T-cell (primary cell): ENCODE measurements at places on chromosomes 11 and 22.

DNA sequence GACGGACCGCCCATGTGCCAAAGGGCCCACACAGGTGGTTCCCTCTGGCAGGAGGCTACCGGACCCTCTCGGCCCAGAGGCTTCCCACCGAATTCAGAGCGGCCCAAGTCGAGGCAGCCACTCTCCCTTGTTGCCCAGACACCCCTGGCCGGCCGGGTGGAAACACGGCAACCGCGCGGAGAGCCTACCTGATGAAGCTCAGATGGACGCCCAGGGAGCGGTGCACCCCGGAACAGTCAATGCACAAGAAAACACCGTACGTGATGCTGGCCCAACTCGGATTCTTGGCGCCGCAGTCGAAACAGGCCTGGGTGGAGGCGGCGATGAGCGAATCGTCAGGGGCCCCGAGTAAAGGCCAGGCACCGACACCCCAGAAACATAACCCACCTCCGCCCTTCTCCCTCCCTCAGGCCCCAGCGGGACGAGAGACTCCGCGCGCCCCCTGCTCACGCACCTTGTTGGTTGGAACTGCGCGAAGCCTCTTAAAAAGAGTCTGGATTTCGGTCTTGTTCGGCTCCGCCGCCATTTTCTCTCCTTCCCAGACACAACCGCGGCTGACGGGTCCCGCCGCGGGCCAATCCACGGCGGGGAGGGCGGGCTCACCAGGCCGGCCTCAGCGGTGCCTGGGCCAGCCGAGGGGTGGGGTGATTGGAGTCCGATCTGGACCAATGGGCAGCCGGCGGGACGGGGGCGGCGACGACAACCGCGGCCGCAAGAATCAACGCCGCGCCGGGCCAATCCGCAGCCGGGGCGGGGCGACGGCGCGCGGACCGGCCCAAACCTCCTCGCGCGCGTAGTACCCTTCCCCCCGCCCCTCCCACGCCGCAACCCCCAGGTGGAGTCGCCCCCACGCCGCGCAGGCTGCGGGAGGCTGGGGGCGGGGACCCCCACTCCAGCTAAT lies at the start of gene ARFGAP2:
Gene ARFGAP2 (minus strand): TSS at position 552 of the 901 bp plus-strand sequence. CDS start 26 bp downstream, at position 526.
- H3K4me3 ChIP-seq = peak within 1 kb of the TSS; percentile 100
- peak; percentile 96 for DNase-seq
- peaks cover 16% of the 10 kb centered on the region for H3K4me1 ChIP-seq
- peaks cover 4% of the 10 kb centered on the region for H3K36me3 ChIP-seq

- no peak for DNase-seq
- no peak overlapping the region for H3K27ac ChIP-seq
- no peak overlapping the region for H3K4me3 ChIP-seq
- no peaks in the 10 kb centered on the region for H3K36me3 ChIP-seq
- H3K27me3 ChIP-seq = no peaks in the 10 kb centered on the region
Observed at GRCh38 chr11:131656179-131656838, 285.9 kb downstream of the NTM start.

DNA sequence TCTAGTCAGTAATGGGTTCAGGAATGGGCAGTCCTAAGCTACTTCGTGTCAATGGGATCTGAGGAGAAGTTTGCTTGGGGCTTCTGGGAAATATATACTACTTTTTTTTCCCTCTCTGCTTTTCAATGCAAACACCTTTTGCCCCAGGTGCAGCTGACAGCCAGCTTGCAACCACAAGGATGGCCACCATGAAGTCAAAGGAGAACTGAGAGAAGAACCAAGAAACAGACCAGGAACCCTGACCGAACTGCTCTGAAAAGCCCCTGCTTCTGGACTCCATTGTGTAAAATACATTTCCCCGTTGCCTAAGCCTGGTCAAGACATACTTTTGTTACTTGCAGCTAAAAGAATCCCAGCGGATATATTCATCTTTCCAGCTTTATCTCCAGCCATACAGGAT lies 20.1 kb upstream of the CD44 start:
- peaks cover 11% of the 10 kb centered on the region for H3K4me1 ChIP-seq
- H3K27me3 ChIP-seq = no peaks in the 10 kb centered on the region
- H3K27ac ChIP-seq = no peak overlapping the region
- H3K4me3 ChIP-seq = no peak overlapping the region
- H3K36me3 ChIP-seq = no peaks in the 10 kb centered on the region

GRCh38 chr11:47186076-47186699 lies at the start of gene PACSIN3:
TSS of gene PACSIN3 (minus strand) at chr11:47186434. CDS start at chr11:47182727, 3,707 bp downstream.
- H3K36me3 ChIP-seq = no peaks in the 10 kb centered on the region
- no peak within 1 kb of the TSS for H3K27ac ChIP-seq
- peaks cover 23% of the 10 kb centered on the region for H3K4me1 ChIP-seq
- H3K4me3 ChIP-seq = peak within 1 kb of the TSS; percentile 65

GRCh38 chr22:41229730-41230400 lies 10.9 kb downstream of the CHADL start:
- no peak overlapping the region for H3K27ac ChIP-seq
- peaks cover 55% of the 10 kb centered on the region for H3K36me3 ChIP-seq
- DNase-seq = no peak
- no peaks in the 10 kb centered on the region for H3K4me1 ChIP-seq
- H3K27me3 ChIP-seq = no peaks in the 10 kb centered on the region
- no peak overlapping the region for H3K4me3 ChIP-seq

- peak; percentile 16 for DNase-seq
- no peaks in the 10 kb centered on the region for H3K27me3 ChIP-seq
- peaks cover 20% of the 10 kb centered on the region for H3K4me1 ChIP-seq
- no peaks in the 10 kb centered on the region for H3K36me3 ChIP-seq
- H3K27ac ChIP-seq = peak overlapping the region; percentile 86
Observed at GRCh38 chr11:35662061-35662648, 420 bp upstream of the TRIM44 start.

DNA sequence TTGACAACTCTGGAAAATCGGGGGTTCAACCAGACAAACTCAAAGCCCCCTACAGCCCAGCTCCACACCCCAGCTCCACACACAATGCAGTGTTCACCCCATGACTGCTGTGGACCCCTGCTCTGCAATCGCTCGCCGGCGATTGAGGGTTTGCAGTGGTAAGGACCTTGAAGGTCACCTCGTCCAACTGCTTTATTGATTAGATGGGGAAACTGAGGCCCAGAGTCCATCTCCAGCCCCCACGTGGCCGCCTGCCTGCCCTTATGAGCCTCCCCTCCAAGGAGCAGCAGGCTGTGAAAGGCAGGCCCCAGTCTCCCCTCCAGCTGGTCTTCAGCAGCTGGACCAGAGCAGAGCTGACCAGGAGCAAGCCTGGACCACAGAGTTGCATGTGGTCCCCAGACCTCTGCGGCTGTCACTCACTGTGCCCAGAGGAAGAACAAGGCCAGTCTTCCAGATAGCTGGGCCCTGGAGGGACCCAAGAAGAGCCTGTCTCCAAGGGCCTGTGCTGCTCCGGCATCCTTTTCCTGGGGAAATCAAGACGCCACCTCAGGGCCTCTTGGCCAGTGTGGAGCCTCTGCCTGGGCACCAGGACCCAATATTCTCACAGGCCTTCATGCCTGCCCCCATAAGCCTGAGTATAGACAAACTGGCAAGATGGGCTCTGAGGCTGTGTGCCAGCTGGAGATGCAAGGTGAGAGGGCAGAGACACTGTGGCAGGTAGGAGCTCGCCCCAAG lies 8.8 kb upstream of the LINC01488 start:
- H3K4me1 ChIP-seq = no peaks in the 10 kb centered on the region
- H3K36me3 ChIP-seq = no peaks in the 10 kb centered on the region
- no peak overlapping the region for H3K27ac ChIP-seq
- peaks cover 30% of the 10 kb centered on the region for H3K27me3 ChIP-seq
- DNase-seq = no peak
- H3K4me3 ChIP-seq = no peak overlapping the region

- H3K27me3 ChIP-seq = no peaks in the 10 kb centered on the region
- no peaks in the 10 kb centered on the region for H3K4me1 ChIP-seq
- no peak overlapping the region for H3K27ac ChIP-seq
- H3K36me3 ChIP-seq = no peaks in the 10 kb centered on the region
Observed at GRCh38 chr11:44342616-44343015, 32.7 kb upstream of the ALX4 start.

DNA sequence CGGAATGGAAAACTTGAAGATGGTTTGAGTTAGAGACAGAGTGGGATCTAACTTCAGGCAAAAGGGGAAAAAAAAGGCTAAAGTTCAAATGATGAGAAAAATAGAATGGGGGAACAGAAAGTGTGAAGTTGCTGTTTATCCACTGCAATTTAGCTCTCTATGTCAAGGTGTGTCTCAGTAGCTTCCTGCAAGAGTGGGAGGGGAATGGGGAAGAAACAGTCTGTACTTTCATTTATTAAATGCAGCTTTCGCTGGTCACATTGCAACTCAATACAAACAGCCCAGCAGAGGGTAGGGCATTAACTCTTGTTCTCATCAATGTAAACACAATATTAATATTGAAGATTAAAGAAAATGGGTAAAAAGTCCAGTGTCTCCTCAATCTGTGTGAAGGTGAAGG lies 214.7 kb upstream of the SYN3 start:
- DNase-seq = no peak
- H3K4me1 ChIP-seq = no peaks in the 10 kb centered on the region
- no peak overlapping the region for H3K4me3 ChIP-seq
- no peak overlapping the region for H3K27ac ChIP-seq
- peaks cover 3% of the 10 kb centered on the region for H3K27me3 ChIP-seq
- no peaks in the 10 kb centered on the region for H3K36me3 ChIP-seq

DNA sequence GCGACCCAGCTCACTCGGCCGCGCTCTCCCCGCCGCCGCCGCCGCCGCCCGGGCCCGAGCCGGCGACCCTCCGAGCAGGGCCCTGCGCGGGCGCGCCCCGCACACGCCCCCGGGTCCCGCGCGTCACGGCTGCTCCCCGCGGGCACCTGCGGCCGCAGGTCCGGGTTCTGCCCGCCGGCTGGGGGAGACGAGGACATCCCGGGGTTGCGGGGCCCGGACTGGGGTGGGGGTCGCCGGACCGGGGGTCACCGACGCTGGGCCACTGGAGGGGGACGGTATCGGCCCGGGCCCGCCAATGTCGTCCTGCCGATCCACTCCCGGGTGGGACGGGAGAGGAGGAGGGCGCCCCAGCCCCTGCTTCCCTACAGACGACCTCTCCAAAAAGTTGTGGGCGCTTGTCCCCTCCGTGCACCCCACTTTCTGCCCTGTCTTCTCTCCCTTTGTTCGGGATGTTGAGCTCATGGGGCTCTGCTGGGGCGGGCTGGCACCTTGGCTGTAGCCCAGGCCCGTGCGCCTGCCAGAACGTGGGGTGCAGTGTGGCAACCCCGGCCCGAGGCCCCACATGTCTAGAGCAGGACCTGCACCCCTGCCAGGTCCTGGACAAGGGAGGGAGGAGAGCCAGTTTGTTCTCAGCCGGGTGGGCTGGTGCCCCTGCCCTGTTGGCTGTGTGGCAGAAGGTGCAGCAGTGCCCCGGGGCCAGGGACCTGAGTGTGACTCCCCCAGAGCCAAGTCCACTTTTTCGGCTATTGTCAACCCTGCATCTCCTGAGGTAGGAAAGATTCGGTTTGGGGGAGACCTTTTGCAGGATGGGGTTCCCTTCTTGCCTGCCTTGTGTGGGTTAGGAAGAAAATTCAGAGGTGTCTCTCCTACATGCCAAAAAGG lies 40.2 kb upstream of the CELSR1 start:
- peaks cover 17% of the 10 kb centered on the region for H3K4me1 ChIP-seq
- no peaks in the 10 kb centered on the region for H3K27me3 ChIP-seq
- no peak for DNase-seq
- H3K36me3 ChIP-seq = no peaks in the 10 kb centered on the region
- H3K27ac ChIP-seq = no peak overlapping the region

- no peaks in the 10 kb centered on the region for H3K27me3 ChIP-seq
- no peak for DNase-seq
- H3K4me1 ChIP-seq = peaks cover 48% of the 10 kb centered on the region
- no peak overlapping the region for H3K4me3 ChIP-seq
- peak overlapping the region; percentile 88 for H3K27ac ChIP-seq
- H3K36me3 ChIP-seq = peaks cover 7% of the 10 kb centered on the region
Observed at GRCh38 chr11:58526721-58527120, 18.8 kb upstream of the OR5B21 start.
